ENCODE measurements at places on chromosomes 1 and 21.

- no peak for DNase-seq
Measured at GRCh38 chr1:214426426-214426812, 125.0 kb downstream of the PTPN14 start.

GRCh38 chr1:171794085-171794484 is 12.6 kb downstream of the METTL13 start:
- no peak for DNase-seq

DNA sequence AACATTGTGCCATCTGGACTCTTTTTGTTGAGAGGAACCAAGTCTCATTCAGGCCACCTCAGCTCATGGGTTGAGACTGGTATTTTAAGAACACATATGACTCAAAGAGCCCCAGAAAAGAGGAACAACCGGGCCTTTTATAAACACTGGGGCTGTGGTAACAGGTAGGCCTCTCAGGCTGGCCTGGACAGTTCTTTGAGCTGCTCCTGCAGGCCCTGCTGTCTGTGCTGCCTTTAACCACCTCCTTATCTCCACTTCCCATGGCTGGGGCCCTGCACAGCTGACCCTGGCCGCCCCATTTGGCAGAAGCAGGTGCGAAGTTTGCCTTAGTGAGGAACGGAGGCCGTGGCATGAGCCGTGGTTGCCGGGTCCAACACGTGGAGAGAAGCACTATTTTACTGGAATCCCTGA is 163.3 kb downstream of the RHOU start:
- DNase-seq: no peak

- DNase-seq: no peak
Measured at GRCh38 chr1:15341228-15341627, 68.5 kb upstream of the EFHD2 start.

DNA sequence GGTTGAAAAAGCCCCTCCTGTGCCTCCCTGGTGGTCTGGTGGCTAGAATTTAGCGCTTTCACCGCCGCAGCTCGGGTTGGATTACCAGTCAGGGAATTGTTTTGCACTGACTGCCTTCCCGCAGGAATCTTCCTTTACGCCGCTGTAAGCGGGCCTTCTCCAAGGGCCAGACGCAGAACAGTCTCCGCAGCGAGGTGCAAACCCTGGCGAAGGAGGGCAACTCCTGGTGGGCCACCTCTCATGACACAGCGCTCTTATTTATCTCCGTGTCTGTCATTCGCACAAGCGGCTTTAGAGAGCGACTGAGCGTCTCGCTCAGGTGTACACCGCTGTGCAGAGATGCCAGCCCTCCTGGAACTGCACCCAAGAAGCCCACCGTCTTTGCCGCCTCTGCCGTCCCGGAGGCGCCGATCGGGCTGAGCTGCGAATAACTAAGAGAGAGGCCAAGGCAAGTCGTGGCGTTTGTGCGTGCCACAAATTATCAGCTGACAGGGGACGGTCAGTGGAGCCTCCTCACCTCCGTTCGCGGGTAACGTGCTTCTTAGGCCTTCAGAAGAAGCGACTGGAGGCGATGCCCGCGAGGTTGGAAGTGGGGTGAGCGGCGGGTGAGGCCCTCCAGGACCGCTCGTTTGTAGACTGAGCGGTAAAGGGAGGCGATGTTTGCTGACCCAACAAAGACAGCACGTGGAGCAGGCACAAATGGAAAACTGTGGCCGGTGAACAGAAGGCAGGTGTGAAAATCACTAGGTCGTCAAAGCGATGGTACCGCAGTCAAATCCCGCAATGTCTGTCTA is 93.5 kb downstream of the PRKAB2 start:
- DNase-seq: no peak

GRCh38 chr1:156703336-156703735 is 2.0 kb downstream of the CRABP2 start:
- DNase-seq: no peak

DNA sequence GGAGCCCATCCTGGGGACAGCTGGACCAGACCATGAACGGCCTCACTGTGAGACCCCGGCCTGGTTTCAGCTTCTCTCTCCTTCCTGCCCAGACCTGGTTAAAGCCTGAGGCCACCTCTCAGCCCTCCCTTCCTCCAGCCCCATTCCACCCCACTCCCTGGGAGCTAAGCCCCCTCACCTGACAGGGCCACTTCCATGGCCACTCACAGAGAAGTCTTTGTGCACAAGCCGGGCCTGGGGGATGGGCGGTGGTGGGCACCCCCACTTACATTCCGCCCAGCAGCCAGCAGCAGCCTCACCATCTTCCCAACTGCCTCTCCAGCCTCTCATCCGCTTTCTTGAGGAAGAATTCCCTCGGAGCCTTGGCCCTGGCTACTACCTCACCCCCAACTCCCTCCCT is 40.4 kb downstream of the RHBG start:
- DNase-seq: no peak

- no peak for DNase-seq
Measured at GRCh38 chr1:40312238-40313205, 4.6 kb downstream of the COL9A2 start.

DNA sequence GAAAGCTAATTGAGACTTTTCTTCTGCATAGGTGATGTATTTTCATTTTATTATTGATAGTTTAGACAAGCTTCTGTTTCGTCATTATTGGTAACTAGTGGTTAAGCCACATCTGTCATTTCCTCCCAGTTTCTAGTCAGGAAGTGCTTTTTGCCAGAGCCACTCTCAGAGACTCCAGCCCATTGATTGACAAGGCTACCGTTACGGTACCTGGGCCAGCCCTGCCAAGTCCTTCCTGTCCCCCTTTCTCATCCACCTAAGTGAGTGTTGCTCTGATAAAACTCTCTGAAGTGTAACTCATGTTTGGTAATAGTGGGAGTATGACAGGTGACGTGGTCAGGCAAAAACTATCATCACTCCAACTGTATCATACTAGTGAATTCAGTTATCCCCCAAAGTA is 29.6 kb upstream of the AGL start:
- DNase-seq: no peak

DNA sequence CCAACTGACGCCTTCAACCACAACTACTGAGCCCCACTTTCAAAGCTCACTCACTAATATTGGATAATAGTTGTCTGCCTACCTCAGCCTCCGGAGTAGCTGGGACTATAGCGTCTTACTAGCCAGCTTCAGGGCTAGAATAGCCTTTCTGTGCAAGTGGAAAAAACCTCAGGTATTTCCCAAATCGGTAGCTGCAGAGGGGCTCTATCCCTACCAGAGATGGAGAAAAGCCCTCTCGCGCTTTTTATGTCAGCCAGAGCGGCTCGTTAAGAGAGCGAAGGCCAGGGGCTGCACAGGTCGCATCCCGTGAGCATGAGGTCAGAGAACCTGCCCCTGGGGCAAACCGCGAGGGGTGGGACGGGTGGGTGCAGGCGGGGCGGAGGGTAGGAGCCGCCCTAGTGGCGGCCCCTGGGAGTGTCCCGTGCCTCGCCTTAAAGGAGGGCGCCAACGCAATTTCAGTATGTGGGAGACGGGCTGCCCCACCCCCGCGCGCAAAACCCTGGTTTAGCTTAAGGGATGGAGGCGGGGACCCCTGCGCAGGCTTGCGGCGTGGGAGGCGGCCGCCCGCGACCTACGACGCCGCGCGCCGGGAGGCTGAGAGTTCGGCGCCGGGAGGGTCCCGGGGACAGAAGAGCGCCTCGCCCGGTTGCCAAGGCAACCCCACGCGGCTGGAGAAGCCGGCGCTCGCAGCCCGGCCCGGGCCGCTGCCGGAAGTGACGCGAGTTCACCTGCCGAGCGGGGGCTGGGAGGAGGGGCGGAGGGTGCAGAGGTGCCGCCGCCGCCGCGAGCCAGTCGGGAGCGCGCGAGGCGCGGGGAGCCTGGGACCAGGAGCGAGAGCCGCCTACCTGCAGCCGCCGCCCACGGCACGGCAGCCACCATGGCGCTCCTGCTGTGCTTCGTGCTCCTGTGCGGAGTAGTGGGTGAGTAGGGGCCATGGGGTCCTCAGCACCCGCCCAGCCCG is at the start of gene CXADR:
Gene CXADR, plus strand, starts transcription at position 791 of the 961 bp plus-strand sequence. Its CDS starts 87 bp downstream, at position 878.
- DNase-seq: peak; percentile 68

- no peak for DNase-seq
Measured at GRCh38 chr1:34398916-34399275, 222.2 kb downstream of the C1orf94 start.

GRCh38 chr1:107788206-107789202 is 176.5 kb downstream of the VAV3 start:
- DNase-seq: no peak

DNA sequence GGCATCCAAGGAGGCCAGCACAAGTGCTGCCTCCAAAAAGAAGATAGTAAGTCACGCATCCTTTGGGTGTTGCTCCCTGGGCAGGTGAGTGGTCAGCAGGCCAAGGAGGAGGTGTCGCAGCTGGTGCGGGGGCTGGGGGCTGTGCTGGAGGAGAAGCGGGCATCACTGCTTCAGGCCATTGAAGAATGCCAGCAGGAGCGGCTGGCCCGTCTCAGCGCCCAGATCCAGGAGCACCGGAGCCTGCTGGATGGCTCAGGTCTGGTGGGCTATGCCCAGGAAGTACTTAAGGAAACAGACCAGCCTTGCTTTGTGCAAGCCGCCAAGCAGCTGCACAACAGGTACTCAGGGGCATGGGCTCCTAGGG is 4.3 kb downstream of the TRIM46 start:
- no peak for DNase-seq

- DNase-seq: peak; percentile 60
Measured at GRCh38 chr1:2044510-2045319, 5.5 kb upstream of the PRKCZ start.

DNA sequence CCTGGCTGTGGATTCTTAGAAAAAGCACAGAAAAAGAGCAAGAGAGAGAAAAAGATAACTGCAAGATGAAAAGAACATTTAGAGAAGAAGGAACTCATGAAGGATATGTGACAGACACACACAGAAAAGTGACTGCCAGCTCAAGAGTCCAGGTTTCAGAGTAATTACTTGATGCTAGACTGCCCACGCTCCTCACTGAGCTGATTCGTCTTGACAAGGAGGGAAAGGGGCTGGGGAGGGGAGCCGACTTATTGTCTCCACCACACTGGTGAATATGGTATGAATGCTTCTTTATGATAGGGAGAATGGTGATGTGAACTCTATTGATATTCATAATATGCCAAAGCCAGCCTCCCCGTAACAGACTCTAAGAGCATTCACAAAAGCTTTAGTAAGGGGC is 140.4 kb downstream of the BRINP2 start:
- DNase-seq: no peak

DNA sequence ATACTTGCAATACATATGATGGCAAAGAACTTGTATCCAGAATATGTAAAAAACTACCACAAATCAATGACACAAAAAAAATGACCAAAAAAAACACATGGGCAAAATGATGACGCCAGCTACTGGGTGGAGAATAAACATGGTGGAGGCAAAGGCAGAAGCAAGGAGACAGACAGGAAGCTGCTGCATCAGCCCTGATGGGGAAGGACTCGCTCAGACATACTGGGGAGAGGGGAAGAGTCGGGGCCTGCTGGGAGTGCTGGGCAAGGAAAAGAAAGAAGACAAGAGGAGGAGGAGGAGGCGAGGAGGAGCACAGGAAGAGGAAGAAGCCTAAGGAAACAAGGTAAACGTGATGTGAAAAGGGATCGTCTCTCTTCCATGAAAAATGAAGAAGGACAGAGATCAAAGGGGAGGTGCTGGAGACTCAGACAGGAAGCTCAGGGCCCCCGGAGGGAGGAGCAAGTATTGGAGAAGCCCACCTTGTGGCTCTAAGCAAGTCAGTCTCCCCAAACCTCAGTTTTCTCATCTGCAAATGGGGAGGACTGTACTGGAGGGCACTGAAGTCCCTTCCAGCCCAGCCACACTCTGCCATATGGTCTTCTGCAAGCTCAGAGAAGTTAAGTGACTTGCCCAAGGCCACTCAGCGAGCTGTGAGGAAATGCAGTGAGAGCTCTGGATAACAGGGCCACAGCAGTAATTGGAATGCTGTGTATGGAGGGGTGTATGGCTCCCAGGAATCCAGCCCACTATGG is 24.2 kb downstream of the OLFML2B start:
- DNase-seq: no peak
